IPS DF 19.7 (cell line): ENCODE measurements at places on chromosomes 7 and 10.

- no peak for DNase-seq
These were observed 58.3 kb downstream of the ZNF518A start for GRCh38 chr10:96188421-96188820.

GRCh38 chr7:69928621-69929020 is 330.3 kb downstream of the AUTS2 start:
- no peak for DNase-seq

GRCh38 chr10:69892406-69892805 is 90.7 kb downstream of the COL13A1 start:
- DNase-seq, result no peak

DNA sequence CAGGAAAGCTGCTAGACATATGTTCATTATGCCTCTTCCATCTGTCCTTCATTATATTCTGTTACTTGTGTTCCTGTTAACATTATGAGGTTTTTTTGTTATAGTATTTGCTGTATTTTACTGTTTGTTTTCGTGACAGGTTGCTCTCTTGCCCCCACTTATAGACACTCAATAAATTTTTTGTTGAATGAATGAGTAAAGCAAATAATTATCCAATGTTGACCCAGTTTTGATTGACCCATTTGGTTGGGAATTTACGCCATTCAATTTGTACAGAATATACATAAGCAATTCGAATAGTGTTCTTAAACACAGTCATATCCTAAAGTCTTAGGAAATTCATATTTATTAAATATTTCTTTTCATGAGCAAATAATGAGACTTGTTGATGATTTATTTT is 11.8 kb downstream of the CCSER2 start:
- no peak for DNase-seq

- no peak for DNase-seq
These were observed 33.8 kb downstream of the HIP1 start for GRCh38 chr7:75704928-75705327.

GRCh38 chr10:125102246-125102645 is 58.1 kb downstream of the CTBP2 start:
- no peak for DNase-seq

GRCh38 chr7:123460616-123461015 is 73.8 kb downstream of the IQUB start:
- no peak for DNase-seq

- DNase-seq, result no peak
These were observed 7.5 kb downstream of the PRKAG2 start for GRCh38 chr7:151869455-151869854.

GRCh38 chr10:132538790-132539421 is 1.3 kb downstream of the INPP5A start:
- DNase-seq, result no peak

GRCh38 chr10:99234041-99234790 is 1.4 kb downstream of the HPSE2 start:
- DNase-seq, result no peak

DNA sequence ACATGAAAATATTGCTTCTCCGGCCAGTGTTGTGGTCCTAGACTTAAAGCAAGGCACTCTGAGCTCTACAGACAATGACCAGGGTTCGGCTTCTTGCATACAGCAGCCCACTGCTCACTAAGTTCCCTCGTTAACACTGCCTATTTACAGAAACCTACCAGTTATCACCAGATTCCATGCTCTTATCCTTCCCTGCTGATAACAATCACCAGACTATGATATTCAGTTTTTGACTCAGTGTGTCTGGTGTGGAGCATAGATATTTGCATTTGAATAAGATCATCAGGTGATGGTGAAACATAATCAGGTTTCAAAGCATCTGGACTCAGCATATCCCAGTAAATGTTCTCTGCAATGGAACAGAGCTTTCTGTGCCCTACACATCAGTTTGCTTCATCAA is 182.3 kb downstream of the SNX13 start:
- no peak for DNase-seq

- no peak for DNase-seq
These were observed 2.0 kb downstream of the MUC12 start for GRCh38 chr7:100971111-100972001.

- DNase-seq, result no peak
These were observed 229.9 kb upstream of the MAGI2 start for GRCh38 chr7:79683185-79683890.
